H54 (cell line): ENCODE measurements at places on chromosomes 5 and 9.

DNA sequence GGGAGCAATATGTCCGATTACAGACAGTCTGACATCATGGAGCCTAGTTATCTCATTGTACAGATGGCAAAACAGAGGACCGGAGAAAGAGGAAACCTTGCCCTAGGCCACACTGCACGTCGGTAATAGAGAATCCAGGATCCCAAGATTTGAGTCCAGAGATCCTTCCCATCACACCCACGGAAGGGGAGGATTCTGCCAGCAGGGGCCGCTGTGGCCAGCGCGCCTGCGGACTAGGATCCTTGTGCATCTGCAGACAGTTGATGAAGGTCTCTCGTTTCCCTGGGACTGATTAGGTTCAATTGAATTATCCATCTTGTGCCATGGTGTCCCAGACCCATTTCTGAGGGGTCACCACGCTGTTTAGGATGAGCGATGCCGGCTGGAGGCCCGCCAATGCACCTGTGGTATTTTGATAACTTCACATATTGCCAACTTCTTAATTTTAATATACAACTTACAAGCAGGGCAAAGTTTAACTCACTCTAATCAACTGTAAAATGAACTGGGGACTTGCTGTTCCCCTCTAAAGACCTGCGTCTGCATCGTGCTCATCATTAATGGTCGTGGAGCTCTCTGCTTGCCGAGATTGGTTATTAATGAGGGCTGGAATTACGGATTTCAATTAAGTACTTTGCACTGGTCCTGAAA lies 592.7 kb upstream of the BRINP1 start:
- DNase-seq: peak; percentile 21

GRCh38 chr5:177526791-177527190 lies 10.0 kb upstream of the DDX41 start:
- DNase-seq: no peak

DNA sequence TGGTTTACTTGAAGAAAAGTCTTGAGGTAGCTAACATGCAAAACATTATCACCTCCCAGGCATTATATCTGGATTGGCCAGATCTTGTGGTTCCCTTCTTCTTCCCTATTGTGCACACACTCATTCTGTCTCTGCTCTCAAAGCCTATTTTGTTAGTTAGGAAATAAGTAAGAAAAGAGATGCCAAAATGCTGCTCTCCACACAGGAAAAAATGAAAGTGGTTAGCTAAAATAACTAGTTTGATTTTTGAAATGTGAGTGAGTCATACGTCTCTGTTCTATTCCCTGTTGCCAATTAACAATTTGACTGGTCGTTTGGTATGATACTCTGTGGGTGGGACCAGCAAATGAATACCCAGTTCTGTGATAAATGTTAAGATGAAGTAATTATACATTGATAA lies 28.1 kb downstream of the LMNB1 start:
- no peak for DNase-seq

DNA sequence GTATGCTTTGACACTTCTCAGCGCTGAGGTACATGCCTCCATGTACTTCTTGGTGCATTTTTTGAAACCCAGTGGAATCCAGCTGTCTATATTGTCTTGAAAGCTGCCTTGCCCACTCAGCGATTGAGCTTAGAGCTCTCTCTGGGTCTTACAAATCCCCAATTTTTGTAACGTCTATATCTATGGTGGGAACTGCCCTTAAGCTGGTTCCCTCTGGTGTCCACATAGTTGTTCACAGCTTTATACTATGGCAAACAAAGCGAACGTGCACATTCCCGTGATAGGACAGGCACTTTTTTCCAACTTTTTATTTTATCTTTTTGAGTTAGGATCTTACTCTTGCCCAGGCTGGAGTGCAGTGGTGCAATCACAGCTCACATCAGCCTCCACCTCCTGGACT lies 20.9 kb downstream of the CDHR2 start:
- DNase-seq: no peak

DNA sequence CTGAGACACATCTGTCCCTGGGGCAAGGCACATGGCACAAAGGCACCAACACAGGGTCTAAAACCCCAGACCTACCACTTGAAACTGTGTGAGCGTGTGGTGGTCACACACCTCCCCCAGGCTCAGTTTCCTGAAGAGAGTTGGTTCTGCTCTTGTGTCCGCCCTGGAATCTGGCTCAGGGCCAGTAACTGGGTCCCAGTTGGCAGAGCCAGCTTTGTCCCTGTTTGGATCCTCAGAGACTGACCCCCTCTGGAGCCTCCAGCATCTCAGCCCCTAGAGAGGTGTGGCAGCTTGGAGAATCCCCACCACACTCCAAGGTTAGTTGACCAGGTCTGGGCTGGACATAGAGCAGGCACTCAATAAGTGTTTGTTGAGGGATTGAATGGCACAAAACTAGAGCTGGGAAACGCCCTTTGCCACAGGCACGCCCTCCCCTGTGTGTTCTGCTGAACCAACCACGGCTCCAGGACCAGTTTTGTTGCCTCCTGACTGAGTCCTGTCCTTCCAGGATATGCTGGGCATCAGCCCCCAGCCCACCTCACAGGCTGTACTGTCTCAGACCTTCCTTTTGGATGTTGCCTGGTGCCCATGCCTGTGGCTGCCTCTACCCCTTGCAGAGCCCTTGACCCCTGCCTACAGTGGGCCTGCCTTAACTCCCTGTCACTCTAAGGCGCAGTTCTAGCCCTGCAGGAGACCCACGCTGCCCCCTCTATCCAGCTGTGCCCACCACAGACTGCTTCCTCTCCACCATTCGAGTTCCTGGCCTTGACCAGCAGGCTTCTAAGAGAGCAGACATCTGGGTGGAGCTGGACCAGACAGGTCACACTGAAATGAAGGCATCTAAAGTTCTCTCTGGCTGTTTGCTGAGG lies 3.8 kb upstream of the PDLIM4 start:
- no peak for DNase-seq
